ENCODE measurements at places on chromosomes 4 and X. TPM values are rescaled to one million over a fixed set of nuclear protein-coding genes. Genes with fewer than 3 reads are reported as not detected.

- H3K4me3 ChIP-seq, result no peak overlapping the region
- no peaks in the 10 kb centered on the region for H3K36me3 ChIP-seq
- no peaks in the 10 kb centered on the region for H3K27me3 ChIP-seq
- DNase-seq, result no peak
These were observed 106.1 kb upstream of the TMEM150C start for GRCh38 chr4:82667761-82668480.

- H3K27me3 ChIP-seq, result no peaks in the 10 kb centered on the region
- H3K27ac ChIP-seq, result no peak overlapping the region
- DNase-seq, result no peak
- no peak overlapping the region for H3K4me3 ChIP-seq
- H3K36me3 ChIP-seq, result no peaks in the 10 kb centered on the region
These were observed 606.9 kb downstream of the RPA4 start for GRCh38 chrX:97490656-97491055.

DNA sequence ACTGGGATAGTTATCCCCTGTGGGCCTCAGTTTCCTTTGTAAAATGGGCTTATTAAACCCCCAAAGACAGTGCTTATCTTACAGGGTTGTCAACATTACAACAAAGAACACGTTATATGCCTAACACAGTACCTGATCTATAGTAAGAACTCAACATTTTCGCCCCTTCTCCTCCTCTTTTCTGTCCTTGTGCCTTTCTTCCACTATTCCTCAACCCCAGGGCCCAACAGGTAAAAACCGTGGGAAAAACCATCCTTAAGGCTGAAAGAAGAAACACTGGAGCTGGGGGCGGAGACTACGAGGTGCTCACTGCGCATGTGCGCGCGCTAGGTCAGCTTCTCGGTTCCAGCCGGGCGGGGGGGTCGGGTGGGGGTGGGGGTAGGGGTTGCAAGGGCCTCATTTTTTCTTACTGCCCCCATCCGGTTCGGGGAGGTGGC is 426 bp upstream of the XIAP start:
- H3K36me3 ChIP-seq, result no peaks in the 10 kb centered on the region
- peak overlapping the region; percentile 93 for H3K27ac ChIP-seq
- DNase-seq, result peak; percentile 68
- H3K4me1 ChIP-seq, result peaks cover 12% of the 10 kb centered on the region
- peak overlapping the region; percentile 63 for H3K4me3 ChIP-seq

DNA sequence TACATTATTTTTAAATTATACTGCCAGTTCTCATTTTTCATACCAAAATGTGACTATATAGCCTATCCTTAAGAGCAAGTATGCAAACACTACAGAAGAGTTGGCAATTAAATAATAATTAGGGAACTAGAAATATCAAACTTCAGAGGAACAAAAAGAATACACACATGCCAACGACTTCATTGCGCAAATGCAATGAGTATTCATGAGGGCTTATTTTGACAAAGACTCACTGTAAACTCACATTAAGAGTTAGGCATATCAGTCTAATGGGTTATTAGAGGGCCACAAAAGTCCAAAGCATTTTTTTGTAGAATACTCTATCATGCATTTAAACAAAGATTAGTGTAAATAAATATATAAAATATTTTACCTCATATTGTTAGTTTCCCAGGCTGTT is 31.6 kb downstream of the SLC10A7 start:
- H3K36me3 ChIP-seq, result no peaks in the 10 kb centered on the region
- no peak for DNase-seq
- H3K4me1 ChIP-seq, result no peaks in the 10 kb centered on the region
- no peaks in the 10 kb centered on the region for H3K27me3 ChIP-seq
- H3K27ac ChIP-seq, result no peak overlapping the region
- no peak overlapping the region for H3K4me3 ChIP-seq

KLHL15 gene
- 5.7 TPM for total RNA-seq

DNA sequence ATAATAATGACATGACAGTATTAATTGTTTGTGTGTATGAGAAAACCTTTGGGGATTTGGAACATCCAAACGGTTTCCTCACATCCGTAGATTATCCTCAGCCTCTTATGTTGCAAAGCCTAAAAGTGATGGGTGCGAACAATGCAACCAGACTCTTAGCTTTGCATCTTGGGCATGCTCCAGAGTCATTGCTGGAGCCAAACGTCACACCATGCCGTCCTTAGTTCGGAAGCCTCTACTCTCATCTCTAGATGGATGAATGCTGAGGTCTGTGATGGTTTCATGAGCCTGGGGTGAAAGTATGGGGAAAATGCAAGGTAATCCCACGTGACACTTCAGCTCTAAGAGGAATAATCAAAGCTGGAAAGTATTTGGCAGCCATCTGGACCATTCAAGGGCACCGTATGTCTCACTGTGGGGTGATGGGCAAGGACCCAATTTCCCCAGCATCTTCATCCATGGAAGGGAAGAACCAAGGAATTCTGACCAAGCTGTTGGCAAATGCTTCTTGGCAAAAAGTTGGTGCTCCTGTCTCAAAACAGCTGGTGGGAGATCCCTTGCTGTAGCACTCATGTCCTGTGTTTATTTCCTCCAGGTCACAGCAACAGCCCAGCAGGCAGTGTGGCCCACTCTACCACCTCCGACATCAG is 6.3 kb upstream of the RTL5 start:
- DNase-seq, result no peak
- no peaks in the 10 kb centered on the region for H3K4me1 ChIP-seq
- H3K27ac ChIP-seq, result no peak overlapping the region
- no peaks in the 10 kb centered on the region for H3K27me3 ChIP-seq
- no peaks in the 10 kb centered on the region for H3K36me3 ChIP-seq
- no peak overlapping the region for H3K4me3 ChIP-seq

DNA sequence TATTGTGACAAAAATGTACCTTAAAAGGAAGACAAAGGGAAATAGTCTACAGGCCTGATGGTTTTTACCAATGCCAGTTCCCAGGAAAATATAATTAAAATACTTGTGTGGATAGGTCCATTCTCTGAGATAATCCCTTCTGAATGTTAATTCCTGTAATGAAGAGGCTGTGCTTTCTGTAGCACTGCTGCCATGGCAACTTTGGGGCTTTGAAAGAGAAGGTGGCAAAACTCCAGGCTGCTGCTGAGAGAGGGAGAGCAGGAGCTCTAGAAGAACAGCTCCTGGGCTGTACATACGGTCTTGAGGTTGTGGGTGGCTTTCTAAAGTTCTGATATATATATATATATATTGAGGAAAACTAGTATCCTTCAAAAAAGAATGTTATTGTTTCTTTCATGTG is 125.4 kb downstream of the PDLIM5 start:
- no peak overlapping the region for H3K27ac ChIP-seq
- H3K27me3 ChIP-seq, result no peaks in the 10 kb centered on the region
- H3K4me1 ChIP-seq, result peaks cover 3% of the 10 kb centered on the region
- DNase-seq, result no peak
- H3K36me3 ChIP-seq, result peaks cover 3% of the 10 kb centered on the region

GRCh38 chrX:76428243-76429130 is 977 bp downstream of the MAGEE1 start:
- H3K27me3 ChIP-seq, result no peaks in the 10 kb centered on the region
- no peak overlapping the region for H3K27ac ChIP-seq
- H3K4me3 ChIP-seq, result peak overlapping the region; percentile 61
- H3K36me3 ChIP-seq, result no peaks in the 10 kb centered on the region
- H3K4me1 ChIP-seq, result no peaks in the 10 kb centered on the region

- H3K27ac ChIP-seq, result no peak overlapping the region
- H3K36me3 ChIP-seq, result no peaks in the 10 kb centered on the region
- no peak for DNase-seq
- H3K27me3 ChIP-seq, result no peaks in the 10 kb centered on the region
- no peak overlapping the region for H3K4me3 ChIP-seq
- H3K4me1 ChIP-seq, result peaks cover 31% of the 10 kb centered on the region
These were observed 41.3 kb downstream of the RAPGEF2 start for GRCh38 chr4:159144112-159144694.

GRCh38 chr4:65096630-65097029 is 573.7 kb downstream of the EPHA5 start:
- no peak overlapping the region for H3K27ac ChIP-seq
- no peak for DNase-seq
- no peaks in the 10 kb centered on the region for H3K36me3 ChIP-seq
- no peaks in the 10 kb centered on the region for H3K4me1 ChIP-seq

DNA sequence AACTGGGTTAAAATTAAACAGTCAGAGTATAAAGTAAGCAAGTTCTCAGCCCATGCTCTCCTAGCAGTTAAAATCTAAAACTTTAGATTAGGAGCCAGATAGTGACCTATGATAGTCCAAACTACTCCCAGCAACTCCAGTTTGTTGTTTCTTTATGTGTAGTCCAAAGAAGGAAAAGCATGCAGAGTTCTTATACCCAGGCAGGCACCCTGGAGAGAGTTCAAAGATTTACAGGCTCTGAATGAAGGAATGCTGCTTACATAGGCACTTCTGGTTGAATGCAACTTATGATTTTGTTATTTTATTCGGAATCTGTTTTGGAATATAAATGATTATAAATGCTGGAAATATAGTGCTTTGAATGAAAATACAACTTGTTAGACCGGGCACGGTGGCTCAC is 67.2 kb downstream of the GPAT3 start:
- H3K27ac ChIP-seq, result no peak overlapping the region
- H3K4me1 ChIP-seq, result no peaks in the 10 kb centered on the region
- no peak for DNase-seq
- H3K36me3 ChIP-seq, result peaks cover 6% of the 10 kb centered on the region
- H3K27me3 ChIP-seq, result no peaks in the 10 kb centered on the region

C4orf36 gene
- 2.3 TPM for total RNA-seq

GTPBP6 gene
- 60.3 TPM for total RNA-seq

DNA sequence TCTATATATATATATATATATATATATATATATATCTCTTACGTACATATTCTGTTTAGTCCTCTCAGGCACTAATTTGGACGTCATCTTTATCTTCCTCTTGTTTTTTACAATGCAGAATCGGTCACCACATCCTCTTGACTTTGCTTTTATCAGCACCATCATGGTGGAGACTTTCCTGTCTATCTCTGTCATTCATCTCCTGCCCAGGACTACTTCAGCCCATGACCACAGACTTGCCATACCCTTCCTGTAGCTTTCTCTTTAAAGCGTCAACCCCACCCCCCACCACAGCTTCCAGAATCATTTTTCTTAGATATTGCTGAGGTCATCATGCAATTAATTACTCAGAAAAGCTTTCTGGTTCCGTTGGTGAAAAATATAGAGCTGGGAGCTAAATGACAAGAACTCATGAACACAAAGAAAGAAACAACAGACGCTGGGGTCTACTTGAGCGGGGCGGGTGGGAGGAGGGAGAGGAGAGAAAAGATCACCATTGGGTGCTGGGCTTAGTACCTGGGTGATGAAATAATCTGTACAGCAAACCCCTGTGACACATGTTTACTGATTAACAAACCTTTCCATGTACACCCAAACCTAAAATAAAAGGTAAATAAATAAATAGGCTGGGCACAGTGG is 30.5 kb upstream of the PRKX start:
- no peak for DNase-seq
- no peak overlapping the region for H3K27ac ChIP-seq
- no peaks in the 10 kb centered on the region for H3K27me3 ChIP-seq
- H3K36me3 ChIP-seq, result no peaks in the 10 kb centered on the region

DNA sequence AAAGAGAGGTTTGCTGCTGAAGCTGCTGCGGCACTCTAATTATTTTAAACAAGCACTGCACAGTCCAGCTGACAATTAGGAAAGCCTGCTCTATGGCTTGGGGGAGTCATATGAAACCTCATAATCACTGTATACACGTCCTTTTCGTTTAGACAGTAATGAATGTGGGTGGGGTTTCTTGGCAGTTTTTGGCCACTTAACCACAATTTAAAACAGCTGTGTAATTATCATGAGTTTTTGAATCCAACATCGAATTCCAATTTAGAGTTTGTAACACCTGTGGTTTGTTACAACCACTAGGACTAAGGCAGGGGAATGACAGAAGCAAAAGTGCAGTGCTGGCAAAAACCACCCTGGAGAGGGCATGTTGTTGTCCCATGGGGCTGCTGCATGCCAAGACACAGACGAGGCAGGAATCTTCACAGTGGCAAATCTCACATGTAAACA is 99.5 kb downstream of the CXXC4 start:
- H3K4me3 ChIP-seq, result no peak overlapping the region
- DNase-seq, result no peak
- no peaks in the 10 kb centered on the region for H3K36me3 ChIP-seq
- no peaks in the 10 kb centered on the region for H3K4me1 ChIP-seq
- no peaks in the 10 kb centered on the region for H3K27me3 ChIP-seq

RAB33B gene
- 8.4 TPM for total RNA-seq

- H3K27me3 ChIP-seq, result no peaks in the 10 kb centered on the region
- no peaks in the 10 kb centered on the region for H3K4me1 ChIP-seq
- H3K27ac ChIP-seq, result no peak overlapping the region
These were observed 80.9 kb downstream of the PCYT1B start for GRCh38 chrX:24566240-24566639.

GRCh38 chrX:78595901-78596502 is 63.1 kb downstream of the RTL3 start:
- no peaks in the 10 kb centered on the region for H3K36me3 ChIP-seq
- no peak overlapping the region for H3K4me3 ChIP-seq

GRCh38 chr4:157983300-157983699 is 189.5 kb downstream of the GASK1B start:
- H3K4me3 ChIP-seq, result no peak overlapping the region
- no peaks in the 10 kb centered on the region for H3K36me3 ChIP-seq
- no peaks in the 10 kb centered on the region for H3K27me3 ChIP-seq

- no peaks in the 10 kb centered on the region for H3K27me3 ChIP-seq
- H3K27ac ChIP-seq, result no peak overlapping the region
- no peaks in the 10 kb centered on the region for H3K36me3 ChIP-seq
- no peak overlapping the region for H3K4me3 ChIP-seq
- H3K4me1 ChIP-seq, result no peaks in the 10 kb centered on the region
These were observed 129.9 kb upstream of the ATOH1 start for GRCh38 chr4:93698686-93699085.

ITIH6 gene
- not detected for total RNA-seq

- DNase-seq, result no peak
- no peaks in the 10 kb centered on the region for H3K36me3 ChIP-seq
- no peaks in the 10 kb centered on the region for H3K27me3 ChIP-seq
- H3K4me1 ChIP-seq, result peaks cover 12% of the 10 kb centered on the region
These were observed 1.8 kb downstream of the IL15 start for GRCh38 chr4:141638230-141638629.

GRCh38 chr4:55884851-55885219 is 31.4 kb downstream of the EXOC1 start:
- no peak overlapping the region for H3K4me3 ChIP-seq
- DNase-seq, result no peak
- peaks cover 11% of the 10 kb centered on the region for H3K36me3 ChIP-seq
- H3K4me1 ChIP-seq, result no peaks in the 10 kb centered on the region
- no peaks in the 10 kb centered on the region for H3K27me3 ChIP-seq

CT45A2 gene
- total RNA-seq, result not detected

DNA sequence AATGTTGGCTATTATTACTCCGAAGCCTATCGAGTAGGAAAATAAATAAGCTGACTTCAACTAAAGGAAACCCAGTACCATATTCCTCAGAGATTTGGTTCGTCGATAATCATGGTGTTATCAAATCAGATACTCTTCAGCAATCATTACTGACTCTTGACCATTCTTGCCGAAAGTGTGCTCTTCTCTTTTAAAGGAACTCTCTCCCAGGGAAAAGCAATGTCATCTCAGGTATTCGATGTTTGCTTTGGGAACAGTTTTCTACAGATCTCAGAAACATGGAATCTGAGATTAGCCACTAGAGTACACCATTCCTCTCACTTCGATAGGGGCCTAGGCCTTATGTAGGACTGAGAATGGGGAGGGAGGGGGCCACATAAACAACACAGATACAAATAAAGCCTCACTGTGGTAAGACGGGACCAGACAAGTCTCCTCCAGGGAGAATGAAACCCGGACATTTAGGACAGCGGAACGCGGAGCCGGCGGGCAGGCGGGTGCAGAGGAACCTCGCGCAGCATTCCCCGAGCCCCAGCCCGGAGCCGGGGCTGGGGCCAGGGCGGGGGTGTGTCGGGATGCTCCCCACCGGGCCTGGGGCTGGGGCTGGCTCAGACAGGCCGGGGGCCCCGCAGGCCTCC is 581 bp downstream of the DNAJB14 start:
- DNase-seq, result peak; percentile 90
- peaks cover 51% of the 10 kb centered on the region for H3K4me1 ChIP-seq

HSFX3 gene
- total RNA-seq, result not detected

All from upper lobe of left lung (tissue), 6 donors.